ENCODE measurements at places on chromosomes 4 and X.

DNA sequence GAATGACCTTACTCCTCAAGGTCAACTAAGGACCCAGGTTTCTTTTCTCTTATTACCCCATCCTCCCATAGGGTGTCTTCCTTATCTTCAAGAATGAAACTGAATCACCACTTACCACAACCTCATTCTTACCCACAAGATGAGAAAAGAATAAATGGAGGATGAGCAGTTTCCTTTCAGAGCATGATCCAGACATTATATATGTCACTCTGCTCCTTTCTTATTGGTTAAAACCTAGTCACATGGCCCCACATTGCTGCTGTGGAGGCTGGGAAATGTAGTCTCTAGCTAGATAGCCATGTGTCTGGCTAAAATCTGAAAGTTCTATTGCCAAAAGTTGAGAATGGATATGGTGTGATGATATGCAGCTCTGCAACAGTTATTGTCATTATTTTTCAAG, 62.4 kb upstream of the RAI2 start:
- DNase-seq: no peak

DNA sequence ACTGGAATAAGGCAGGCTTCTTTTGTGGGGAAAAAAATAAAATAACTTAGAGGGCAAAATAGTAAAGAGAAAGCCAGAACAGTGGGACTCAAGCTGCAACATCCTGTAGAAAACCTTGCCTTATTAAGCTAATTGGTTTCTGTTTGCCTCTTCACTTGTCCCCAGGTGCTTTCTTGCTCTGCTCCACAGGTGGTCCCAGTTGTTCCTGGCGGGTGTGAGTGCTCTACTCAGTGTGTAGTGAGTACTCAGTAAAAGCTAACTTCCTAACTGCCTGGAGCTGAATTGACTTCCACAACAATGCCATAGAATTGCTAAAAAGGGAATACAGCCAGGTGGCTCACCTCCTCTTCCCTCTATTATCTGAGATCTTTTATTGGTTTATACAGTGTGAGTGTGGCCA, 930.2 kb downstream of the C4orf33 start:
- DNase-seq: no peak

- peak; percentile 93 for DNase-seq
These were observed 10.1 kb upstream of the SH3TC1 start for GRCh38 chr4:8188743-8189550.

GRCh38 chr4:137558951-137559350, 26.7 kb upstream of the PCDH18 start:
- DNase-seq: no peak

- DNase-seq: no peak
These were observed 87.4 kb downstream of the CBLL2 start for GRCh38 chrX:22360129-22360528.

- no peak for DNase-seq
These were observed 75.9 kb upstream of the ENPP6 start for GRCh38 chr4:184293552-184293951.

GRCh38 chr4:79987401-79987800, 85.6 kb downstream of the ANTXR2 start:
- no peak for DNase-seq

DNA sequence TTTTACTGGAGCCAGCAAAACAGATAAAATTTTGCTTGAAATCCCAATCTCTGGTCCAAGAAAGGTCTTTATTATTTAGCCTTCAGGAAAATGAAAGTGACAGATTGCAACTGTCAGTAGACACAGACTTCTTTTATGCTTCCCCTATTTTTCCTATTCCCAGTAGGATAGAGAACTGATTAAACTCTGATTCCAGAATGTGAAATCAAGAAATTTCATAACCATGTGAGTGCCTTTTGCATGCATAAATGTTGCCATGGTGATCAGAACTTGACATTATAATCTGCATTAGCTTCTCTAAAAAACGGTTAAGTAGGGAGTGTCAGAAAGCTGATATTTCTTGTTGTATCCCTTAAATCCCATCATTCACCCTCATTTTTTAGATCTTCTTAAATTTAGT, 255.2 kb upstream of the GABRA2 start:
- no peak for DNase-seq

DNA sequence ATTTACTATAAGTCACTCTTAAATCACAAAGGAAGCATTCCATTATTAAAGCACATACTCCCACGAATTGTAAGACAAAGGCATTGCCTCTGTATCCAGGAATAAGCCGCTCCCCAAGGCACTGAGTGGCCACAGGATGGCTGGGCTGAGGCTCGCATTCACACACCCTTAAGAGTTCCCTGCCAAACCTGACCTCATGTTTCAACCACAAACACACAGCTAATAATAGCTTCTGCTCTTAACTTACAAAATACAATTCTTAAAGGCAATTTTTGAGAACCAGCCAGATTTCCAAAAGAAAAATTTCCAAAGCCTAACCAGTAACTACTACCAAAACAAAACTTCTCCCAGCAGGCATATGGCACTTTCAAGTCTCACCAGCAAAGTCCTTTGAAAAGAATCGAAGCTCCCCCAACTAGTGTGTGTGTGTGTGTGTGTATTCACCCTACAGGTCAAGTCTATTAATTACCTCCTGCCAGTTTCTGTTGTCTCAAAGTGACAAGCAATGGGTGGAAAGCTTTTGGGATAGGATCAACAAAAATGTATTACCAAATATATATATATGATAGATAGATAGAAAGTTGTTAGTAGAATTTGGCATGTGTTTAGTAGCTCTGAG, 36.0 kb downstream of the ARHGAP6 start:
- DNase-seq: no peak

- DNase-seq: no peak
These were observed 54.9 kb downstream of the MND1 start for GRCh38 chr4:153399358-153399757.

GRCh38 chr4:55928846-55929245, 19.9 kb upstream of the CEP135 start:
- DNase-seq: peak; percentile 59

DNA sequence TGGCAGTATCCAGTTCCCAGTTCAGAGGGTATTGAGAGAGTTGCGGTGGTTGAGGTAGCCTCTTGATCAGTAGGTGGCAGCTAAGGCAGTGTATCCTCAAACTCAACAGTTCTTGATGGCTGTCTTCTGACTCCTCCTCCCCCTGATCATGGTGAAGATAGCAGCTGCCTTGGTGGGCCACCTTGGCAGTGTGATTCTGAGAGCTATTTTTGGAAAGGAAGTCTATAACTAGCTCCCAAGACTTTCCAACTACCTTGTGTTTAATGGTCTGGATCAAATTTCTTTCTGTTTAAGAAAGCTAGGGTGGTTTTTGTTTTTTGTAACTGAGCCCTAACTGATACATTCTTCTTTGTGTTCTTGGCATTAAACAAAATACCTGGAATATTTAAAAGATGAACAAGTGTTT, 10.5 kb upstream of the TBC1D19 start:
- no peak for DNase-seq

DNA sequence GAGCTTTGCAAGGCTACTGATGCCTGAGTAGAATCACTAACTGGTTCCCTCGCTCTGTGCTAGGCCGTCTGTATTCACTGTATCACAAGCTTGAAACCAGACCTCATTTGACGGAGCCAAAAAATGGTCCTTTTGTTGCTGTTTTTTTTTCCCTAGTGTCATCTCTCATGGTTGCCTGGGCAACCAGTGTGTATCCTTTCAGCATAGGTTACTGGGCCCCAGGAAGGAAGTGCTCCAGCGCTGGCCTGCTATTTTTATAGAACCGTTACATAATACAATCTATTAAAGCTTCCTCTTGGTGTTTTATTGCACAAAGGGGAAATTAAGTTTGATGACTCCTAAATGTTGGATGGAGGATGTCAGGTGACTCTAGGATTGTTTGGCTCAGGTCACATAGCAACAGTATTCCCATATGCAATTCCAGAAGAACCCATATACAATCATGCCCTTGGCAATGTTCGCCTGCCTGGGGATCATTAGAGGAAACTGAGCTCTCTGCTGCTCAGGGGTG, 220.4 kb downstream of the SPRY1 start:
- DNase-seq: no peak

- no peak for DNase-seq
These were observed 4.1 kb downstream of the PITX2 start for GRCh38 chr4:110618581-110619462.

GRCh38 chrX:51759055-51759839, 16.0 kb downstream of the GSPT2 start:
- peak; percentile 64 for DNase-seq

DNA sequence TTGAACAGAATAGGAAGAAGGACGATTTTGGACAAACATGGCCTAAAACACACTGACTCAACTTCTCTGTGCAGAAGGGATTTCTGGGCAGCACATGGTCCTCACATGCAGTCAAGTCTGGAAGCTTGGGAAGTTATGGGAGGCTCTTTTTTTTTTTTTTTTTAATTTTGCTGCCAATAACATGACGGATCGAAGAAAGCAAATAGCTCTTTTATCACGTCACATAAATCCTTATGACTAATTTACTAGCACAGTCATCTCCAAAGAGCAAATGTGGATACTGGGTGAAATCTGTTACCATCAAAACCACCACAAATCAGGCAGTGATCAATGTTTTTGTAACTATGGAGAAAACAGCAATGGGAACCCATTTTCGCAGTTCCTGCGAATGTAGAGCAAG, 193.3 kb upstream of the FAM9B start:
- no peak for DNase-seq

- DNase-seq: no peak
These were observed 1900.0 kb downstream of the C4orf33 start for GRCh38 chr4:130995988-130996387.

GRCh38 chr4:102722740-102723139, 38.0 kb downstream of the MANBA start:
- DNase-seq: no peak

DNA sequence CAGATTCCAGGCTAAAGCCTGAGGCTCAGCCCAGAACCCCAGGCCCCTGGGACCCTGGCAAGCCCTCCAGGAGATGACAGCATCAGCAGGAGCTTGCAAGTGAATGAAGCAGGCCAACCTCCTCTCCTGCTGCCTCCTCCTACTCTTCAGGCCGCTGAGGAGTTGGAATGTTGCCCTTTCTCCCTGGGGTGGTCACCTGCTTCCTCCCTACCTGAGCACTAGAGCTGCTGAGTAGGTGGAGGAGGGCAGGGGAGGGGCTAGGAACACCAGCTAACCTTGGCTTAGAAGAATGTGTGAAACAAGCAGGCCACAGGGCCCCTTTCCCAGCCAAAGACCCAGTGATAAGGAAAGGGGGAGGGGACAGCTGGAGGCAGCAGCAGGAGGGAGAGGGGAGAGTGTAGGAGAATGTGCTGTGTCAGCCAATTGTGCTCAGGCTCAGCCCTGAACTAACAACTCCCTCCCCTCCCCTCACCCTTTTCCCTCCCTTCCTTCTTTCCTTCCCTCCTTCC, 58.0 kb downstream of the PJA1 start:
- DNase-seq: no peak

- DNase-seq: no peak
These were observed 424.3 kb downstream of the ARAP2 start for GRCh38 chr4:35820003-35820402.

GRCh38 chrX:136250191-136251040, 784 bp downstream of the MAP7D3 start:
- peak; percentile 22 for DNase-seq

DNA sequence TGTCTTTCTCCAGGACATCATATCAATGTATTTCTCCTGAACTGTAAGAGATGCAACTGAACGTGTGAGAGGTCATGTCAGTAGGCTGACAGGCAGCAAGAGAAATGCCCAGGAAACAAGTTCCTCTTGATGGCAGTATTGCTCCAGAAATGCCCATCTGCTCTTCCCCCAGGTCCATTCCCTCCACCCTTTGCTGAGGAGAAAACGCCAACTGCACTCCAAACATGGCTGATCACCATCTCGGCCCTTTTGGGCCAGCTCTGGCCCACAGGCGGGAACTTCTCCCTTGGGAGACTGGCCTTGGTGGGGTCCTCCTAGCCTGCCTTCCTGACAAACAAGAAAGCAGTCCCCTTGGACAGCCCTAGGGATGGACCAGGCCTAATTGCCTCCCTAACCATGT, 276.5 kb upstream of the AGTR2 start:
- peak; percentile 86 for DNase-seq

GRCh38 chr4:76896614-76897535, 1.1 kb downstream of the SOWAHB start:
- DNase-seq: no peak

- no peak for DNase-seq
These were observed 7.6 kb upstream of the TBC1D19 start for GRCh38 chr4:26576231-26576739.

- no peak for DNase-seq
These were observed 116.0 kb downstream of the GLUD2 start for GRCh38 chrX:121163443-121163842.

DNA sequence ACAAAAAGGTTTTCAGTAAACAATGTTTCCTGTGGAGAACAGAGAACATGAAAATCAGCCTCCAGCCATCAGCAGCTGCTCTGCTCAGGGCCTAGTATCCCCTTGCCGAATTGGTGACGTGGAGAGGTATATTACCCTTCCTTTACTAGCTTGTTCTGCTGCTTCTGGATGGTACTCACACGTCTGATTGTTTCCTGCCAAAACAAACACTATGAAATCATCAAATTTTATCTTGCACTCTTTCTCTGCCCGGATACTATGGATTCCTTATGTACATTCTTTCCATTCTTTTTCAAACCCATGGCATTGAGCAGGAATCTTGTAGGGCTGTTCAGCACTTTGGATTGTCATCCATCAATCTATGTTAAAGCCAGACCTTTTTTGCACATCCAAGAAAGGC, 18.8 kb upstream of the METAP1 start:
- DNase-seq: no peak

- DNase-seq: no peak
These were observed 13.0 kb downstream of the SMARCA1 start for GRCh38 chrX:129510331-129510730.

- no peak for DNase-seq
These were observed 1015.7 kb downstream of the FSTL5 start for GRCh38 chr4:161148051-161148450.

GRCh38 chrX:68934421-68934820, 105.6 kb downstream of the EFNB1 start:
- DNase-seq: no peak

GRCh38 chr4:111602848-111603247, 542.4 kb upstream of the FAM241A start:
- no peak for DNase-seq

DNA sequence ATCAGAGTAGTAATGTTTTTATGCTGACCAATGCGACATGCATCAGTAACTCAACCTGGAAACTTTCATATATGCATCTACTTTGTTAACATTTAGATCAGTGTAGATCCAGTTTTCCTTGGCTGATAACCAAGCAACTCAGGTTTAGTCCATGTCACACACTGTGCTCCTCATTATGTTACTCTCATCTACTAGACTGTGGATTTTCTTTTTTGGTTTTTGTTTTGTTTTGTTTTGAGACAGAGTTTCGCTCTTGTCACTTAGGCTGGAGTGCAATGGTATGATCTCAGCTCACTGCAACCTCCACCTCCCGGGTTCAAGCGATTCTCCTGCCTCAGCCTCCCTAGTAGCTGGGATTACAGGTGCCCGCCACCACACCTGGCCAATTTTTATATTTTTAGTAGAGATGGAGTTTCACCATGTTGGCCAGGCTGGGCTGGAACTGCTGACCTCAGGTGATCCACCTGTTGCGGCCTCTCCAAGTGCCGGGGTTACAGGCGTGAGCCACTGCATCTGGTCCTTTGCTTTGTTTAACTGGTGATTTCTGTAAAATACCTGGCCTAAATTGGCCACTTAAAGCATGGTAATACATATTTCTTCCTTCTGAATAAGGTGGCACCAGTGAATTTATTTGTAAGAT, 48.6 kb downstream of the SMARCAD1 start:
- DNase-seq: no peak
